Activated naive CD4-positive, alpha-beta T cell treated with anti-CD3 and anti-CD28 coated beads for 36 hours (primary cell): ENCODE measurements at places on chromosomes 2 and 18.

- DNase-seq: peak; percentile 78
Observed at GRCh38 chr18:59823596-59824195, 76.1 kb upstream of the PMAIP1 start.

- DNase-seq: no peak
Observed at GRCh38 chr18:13268158-13269012, 49.8 kb downstream of the LDLRAD4 start.

DNA sequence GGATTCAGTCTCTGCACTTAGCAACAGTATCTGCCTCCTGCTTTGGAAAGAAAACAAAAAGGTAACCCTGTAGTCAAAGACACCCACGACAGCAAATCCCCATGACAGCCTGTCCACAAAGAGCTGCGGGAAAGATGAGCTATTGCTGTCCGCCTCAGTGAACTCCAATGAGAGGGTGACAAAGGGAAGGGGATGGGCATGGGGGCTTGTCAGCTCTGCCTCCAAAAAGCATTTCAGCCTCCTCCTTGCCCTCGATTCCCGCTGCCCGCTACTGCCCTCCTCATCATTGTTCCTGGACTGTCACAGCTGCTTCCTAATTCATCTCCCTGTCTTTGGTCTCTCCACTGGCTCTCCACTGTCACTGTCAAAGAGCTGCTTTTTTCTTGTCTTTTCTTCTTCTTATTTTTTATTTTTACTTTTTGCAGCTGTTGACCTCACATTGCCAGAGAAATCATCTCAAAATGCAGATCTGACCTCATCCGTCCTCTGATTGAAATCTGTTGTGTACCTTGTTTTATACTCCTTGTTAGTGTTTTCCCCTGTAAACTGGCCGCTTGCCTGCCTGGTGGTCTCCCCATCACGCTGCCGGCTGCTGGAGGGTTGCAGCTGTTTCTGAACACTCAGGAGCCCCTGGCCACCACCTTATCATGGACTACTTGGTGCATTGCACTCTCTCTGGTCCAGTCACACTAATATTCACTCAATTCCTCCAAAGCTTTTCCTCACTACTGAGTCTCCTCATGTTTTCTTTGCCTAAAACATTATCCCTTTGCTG is 7.9 kb upstream of the E2F6 start:
- DNase-seq: no peak

DNA sequence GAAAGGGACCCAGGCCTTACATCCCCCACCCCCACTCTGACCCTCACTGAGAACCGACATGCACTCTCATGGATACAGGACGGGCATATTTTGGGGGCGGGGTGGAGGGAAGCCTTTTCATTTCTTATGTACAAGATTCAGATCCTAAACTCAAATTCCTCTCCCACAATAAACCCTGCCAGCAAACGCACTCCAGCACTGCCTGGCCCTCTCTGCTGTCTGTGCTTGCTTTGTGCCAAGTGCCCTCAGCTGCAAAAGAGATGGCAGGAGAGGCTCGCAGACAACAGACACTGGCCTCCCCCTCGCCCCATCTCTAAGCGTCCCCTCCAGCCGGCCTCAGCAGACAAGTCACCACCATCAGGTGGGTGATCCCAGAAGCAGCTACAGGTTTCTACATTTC is 42.4 kb downstream of the FAM168B start:
- DNase-seq: no peak

DNA sequence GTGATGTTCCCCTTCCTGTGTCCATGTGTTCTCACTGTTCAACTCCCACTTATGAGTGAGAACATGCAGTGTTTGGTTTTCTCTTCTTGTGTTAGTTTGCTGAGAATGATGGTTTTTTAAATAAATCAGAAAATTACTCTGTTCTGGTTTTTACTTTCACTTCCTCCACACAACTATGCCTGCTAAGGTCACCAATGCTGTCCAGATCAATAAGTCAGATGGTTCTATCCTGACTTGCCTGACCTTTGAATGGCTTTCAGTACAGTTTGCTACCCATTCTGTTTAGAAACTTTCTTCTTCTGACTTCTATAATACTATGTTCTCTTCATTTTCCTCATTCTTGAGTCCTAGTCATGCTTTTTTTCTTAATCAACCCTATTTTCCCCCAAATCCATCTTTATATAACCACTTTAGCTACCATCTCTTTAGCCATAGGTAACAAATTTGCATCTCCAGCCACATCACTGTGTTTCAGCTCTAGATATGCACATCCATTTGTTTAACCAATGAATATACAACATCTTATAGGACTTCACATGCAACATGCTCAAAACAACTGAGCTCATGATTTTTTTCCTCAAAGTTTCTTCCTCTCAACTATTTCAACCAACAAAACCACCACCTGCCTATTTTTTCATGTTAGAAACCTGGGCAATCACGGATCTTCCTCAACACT is 58.8 kb upstream of the SLC38A11 start:
- DNase-seq: no peak

GRCh38 chr2:45191976-45192375 is 182.7 kb upstream of the SIX2 start:
- no peak for DNase-seq

GRCh38 chr18:27109451-27109850 is 75.7 kb downstream of the CHST9 start:
- no peak for DNase-seq

DNA sequence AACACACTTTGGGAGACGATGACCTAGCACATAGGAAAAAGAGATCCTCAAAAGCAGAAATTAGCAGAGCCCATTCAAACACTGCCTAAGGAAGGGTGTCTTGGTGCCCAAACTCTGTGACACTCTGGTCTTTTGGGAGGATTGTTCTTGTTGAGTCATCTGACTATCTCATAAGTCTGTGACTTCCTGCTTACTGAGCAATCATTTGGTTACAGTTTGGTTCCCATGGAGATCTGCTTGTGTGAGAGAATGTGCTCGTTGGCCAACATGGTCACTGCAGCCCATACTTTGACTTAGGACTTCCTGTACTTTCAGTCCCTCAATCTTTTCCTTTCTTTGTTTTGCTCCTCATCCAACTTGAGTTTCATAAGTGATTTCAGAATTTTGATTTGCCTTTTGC is 602.9 kb downstream of the NYAP2 start:
- DNase-seq: no peak

DNA sequence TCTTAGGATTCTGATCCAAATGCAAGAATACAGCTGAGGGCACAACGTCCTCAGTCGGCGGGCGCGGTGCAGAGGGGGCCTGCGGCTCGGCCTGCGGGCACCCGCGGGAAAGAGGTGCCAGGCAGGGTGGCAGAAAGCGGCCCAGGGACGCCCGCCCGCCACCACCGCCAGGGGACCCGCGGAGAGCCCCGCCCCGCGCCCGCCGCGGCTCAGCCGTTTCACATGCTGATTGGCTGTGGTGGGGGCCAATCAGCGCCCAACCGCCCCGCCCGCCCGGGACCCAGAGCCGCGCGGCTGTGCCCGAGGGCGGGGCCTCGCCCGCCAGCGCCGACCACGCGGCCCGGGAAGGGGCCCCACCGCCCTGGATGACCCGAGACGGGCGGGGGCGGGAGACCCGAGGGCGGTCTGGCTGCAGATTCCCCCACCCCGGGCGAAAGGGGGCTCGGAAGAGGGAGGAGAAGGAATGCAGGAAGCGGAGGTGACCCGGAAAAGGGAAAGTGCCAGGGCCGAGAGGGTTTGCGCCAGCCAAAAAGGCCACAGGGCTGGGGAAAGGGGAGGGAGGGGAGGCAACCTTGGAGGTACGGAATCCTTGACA is 8.0 kb downstream of the IRS1 start:
- DNase-seq: peak; percentile 90

DNA sequence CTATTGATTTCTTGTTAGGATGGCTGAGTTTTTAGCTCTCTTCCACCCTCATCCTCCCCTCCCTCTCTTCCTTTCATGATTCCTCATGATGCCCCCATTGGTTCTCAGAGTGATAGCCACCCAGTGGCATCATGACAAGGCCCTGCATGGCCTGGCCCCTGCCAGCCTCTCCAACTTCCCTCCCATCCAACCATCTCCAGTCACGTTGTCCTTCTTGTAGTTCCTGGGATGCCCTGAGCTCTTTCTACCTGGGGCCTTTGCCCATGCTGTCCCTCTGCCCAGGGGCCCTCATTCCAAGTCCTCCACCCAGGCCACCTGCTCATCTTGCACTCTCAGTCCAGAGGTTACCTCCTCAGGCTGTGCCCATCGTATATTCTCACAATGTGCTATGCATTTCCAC is 247.5 kb downstream of the TFCP2L1 start:
- no peak for DNase-seq

DNA sequence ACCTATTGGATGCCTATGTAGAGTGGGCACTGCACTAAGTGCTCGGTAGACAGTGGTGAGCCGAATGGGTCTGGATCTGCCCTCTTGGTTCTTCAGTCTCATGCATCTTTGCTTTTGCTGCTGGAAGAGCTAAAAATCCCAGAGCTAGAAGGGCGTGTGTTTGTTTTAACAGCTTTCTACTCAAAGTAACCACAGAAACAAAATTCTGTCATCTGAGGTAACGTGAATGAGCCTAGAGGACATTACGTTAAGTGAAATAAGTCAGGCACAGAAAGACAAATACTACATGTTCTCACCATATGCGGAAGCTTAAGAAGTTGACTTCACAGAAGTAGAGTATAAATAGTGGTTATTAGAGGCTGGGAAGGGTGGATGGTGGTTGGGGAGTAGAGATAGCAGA is 119.8 kb downstream of the PLB1 start:
- no peak for DNase-seq

DNA sequence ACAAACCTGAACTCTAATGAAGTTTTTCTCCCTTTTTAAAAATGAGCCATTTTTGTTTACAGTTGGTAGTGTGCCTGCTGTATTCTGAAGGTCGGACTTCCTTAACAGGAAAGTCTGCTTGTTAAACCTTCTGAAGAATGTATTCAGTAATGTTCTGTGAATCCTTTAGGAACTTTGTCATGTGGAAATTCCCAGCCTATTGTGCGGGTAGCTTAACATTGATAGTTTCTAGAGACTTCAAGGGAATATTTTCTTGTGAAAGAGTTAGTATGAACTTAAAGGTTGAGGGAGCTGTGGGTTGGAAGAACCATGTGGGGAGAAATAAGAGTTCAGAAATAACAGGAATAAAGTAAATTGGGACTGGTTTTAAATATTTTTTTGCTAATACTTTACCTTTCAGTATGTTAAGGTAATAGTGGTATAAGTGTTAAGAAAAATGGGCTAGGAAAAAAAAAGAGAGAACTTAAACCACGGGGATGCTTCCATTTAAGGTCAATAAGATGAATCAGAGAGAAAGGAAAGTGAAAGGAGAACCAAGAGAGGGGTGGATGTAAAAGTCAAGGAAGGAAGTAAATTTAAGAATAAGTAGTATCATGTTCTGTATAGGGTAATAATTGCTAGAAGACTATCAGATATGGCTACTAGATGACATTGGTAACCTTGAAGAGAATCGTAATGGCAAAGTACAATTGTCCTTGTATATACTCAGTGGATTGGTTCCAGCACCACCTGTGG is 90.5 kb downstream of the PMS1 start:
- DNase-seq: no peak

DNA sequence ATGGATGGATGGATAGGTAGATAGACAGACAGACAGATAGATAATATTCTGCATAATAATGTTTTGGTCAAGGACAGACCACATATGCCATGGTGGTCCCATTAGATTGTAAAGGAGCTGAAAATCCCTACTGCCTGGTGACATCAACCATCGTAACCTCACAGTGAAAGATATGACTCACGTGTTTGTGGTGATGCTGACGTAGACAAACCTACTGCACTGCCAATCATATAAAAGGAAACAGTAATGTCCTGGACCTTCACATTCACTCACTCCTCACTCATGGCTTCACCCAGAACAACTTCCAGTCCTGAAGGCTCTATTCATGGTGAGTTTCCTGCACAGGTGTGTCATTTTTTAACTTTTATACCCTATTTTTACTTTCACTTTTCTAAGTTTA is 202.9 kb upstream of the TPO start:
- no peak for DNase-seq

- peak; percentile 21 for DNase-seq
Observed at GRCh38 chr2:102619414-102620319, at the start of gene SLC9A2. Gene SLC9A2, plus strand, starts transcription at chr2:102619553. Its CDS starts 296 bp downstream, at chr2:102619849.

- peak; percentile 42 for DNase-seq
Observed at GRCh38 chr2:72993147-72993932, 76.0 kb downstream of the EMX1 start.

DNA sequence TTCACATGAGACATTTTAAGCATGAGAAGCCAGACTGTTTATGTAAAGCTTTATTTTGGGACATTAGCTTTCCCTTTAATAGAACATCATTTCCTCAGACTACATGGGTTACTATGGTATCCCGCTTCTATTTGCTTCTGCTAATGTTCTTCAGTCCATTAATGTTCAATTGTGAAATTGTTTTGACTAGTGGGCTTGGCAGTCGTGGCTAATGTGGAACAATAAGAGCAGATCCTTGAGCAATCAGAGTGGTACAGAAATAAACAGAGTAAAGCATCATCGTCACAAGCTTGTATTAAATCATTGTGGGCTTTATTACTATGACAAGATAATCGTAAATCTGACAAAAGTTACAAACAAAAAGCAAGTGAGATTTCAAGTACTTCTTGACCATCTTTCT is 60.2 kb downstream of the PDE1A start:
- no peak for DNase-seq

DNA sequence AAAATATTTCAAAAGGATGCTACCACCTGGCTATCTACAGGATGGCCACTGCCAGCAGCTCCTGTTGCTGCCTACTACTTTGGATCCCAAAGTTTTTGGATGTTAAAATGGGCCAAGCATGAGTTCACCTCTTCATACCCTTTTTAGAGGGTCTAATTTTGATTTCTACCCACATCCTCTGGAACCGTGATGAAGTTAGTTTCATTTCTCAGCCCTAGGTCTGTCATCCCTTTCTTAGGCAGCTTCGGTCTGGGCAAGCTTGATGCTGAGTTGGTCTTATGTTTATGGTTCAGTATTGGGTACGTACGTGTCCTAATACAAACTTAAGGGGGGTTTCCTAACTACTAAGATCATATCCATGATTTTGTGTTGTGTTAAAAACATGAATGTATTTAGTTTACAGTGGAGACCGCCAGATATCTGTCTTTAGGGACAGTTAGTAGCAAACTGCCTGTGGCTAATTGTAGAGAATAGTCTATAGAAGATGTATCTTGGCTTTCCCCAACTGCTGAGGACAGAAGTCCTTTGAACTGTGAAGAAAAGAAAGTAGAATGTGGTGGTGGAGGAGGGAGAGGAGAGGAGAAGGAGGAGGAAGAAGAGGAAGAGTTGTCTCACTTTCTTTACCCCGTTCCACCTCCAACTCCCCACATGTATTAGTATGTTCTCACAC is 184.9 kb downstream of the UBE2E3 start:
- peak; percentile 36 for DNase-seq

GRCh38 chr2:86476092-86476491 is 34.9 kb downstream of the KDM3A start:
- no peak for DNase-seq

DNA sequence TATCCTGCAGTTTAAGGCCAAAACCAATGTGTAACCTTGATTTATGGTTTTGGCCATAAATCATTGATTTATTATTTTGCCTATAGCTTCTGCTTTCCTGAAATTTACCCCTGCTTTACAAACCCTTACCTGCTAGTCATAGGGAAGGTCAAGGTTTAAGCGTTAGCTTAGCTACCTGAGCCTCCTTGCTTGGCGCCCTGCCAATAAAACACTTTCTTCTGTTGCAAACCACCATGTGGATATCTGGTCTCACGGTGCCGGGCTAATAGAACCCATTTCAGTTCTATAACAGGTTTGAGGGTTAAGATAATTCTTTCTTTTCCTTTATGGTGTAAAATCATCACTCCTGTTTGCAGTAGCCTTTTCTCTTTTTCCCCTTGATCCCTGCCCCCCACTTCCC is 72.2 kb downstream of the PDK1 start:
- DNase-seq: no peak
